ENCODE measurements at places on chromosomes 11 and 22. TPM values are rescaled to one million over a fixed set of nuclear protein-coding genes. Genes with fewer than 3 reads are reported as not detected.

DNA sequence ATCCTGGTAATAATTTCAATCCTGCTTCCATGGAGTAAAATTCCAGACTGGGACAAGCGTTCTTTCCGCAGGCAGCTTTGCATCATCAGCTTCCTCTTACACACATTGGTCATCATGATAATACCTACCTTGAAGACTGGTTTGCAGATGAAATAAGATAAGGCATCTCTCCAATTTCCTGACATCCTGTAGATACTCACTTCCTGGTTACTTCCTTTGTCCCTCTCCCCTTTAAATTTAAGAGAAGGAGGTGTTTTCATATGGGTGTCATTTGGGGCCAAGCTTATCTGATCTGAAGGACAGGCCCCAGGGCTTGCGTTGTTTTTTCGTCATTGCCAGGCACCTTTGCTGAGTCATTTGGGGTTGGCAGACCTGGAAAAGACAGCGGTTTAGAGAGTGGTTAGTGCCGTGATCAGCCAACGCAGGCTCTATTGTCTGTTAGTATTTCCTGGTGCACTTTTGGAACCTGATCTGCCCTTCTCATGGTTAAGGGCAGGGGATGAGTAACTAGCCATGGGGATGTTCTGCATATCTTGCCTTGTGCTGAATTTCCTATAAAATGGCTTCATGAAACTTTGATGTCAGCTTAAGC lies 24.1 kb downstream of the GRAMD1B start:
- DNase-seq = peak; percentile 77

- DNase-seq = no peak
Measured at GRCh38 chr11:100980156-100980555, 149.5 kb downstream of the PGR start.

GRCh38 chr11:117569911-117570310 lies 227.1 kb downstream of the DSCAML1 start:
- no peak for DNase-seq

GRCh38 chr11:76664578-76665061 lies 5.9 kb downstream of the LRRC32 start:
- no peak for DNase-seq

- DNase-seq = no peak
Measured at GRCh38 chr11:106426696-106427095, 349.2 kb downstream of the AASDHPPT start.

PHETA2 gene
- 14.5 TPM for total RNA-seq

PACSIN3 gene
- 32.5 TPM for total RNA-seq

ART1 gene
- total RNA-seq = not detected

All from Daoy (cell line).